ENCODE measurements at places on chromosomes 7 and 10. TPM values are rescaled to one million over a fixed set of nuclear protein-coding genes. Genes with fewer than 3 reads are reported as not detected.

DNA sequence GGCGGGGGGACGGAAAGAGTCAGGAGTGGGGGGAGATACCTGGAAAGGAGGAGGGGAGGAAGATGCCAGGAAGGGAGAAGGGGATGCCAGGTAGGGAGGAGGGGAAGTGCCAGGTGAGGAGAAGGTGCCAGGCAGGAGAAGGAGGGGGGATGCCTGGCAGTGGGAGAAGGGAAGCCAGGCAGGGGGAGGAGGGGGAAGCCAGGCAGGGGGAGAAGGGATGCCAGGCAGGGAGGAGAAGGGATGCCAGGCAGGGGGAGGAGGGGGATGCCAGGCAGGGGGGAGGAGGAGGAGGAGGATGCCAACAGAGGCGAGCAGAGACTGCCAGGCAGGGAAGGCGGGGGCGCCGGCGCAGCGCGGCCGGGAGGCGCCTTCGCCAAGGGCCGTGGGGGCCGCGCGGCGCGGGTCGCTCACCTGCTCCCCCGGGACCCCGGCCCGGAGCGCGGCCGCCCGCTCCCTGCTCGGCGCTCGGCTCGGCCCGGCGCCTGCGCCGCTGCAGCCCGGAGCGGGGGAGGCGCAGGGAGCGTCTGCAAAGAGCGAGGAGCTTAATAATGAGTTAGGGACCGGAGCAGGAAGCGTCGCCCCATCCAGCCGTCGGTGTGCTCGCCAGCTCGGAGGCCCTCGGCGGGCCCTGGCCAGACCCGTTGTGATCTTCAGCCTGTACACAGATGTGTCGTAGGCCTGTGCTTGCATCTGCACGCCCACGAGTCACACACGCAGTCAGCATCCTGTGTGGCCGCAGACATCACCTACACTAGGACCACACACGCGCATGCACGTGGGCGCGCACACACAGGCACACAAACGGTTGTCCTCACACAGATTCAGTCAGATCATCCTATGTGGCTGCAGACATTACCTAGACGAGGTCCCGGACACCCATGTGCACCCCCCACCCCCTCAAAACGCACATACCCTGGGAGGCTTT, 28.4 kb upstream of the SMARCD3 start:
- DNase-seq: peak; percentile 69

- DNase-seq: no peak
Observed at GRCh38 chr7:70259502-70259901, 661.2 kb downstream of the AUTS2 start.

GRCh38 chr10:98167191-98167590, 32.7 kb downstream of the R3HCC1L start:
- no peak for DNase-seq

- peak; percentile 45 for DNase-seq
Observed at GRCh38 chr10:7819121-7819460, 786 bp downstream of the TAF3 start.

DNA sequence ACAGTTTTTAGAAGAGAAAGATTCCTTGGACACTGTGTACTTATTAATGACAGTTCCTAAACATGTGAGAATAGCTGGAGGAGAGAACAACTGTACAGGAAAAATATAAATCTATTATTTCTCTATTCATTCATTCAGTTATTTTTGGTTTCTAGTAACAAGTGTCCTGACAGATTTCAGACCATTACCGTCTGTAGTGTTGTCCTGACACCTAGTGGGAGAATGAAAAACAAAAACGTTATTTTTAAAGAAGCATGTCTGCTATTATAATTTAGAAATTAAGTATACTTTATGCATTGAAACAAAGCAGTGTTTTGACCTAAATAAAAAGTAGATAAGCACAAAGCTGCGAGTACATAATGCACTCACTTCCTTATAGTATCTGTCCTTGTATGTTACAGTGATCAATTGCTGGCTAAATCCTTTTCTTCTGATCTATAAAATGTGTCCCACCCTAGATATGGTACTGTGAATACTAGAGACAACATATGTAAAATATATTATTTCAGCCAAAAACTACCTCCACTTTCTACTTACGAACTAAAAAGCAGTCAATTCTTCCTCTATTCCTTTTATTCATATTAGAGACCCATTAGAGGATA, 575.6 kb downstream of the ARL4A start:
- DNase-seq: peak; percentile 28

DNA sequence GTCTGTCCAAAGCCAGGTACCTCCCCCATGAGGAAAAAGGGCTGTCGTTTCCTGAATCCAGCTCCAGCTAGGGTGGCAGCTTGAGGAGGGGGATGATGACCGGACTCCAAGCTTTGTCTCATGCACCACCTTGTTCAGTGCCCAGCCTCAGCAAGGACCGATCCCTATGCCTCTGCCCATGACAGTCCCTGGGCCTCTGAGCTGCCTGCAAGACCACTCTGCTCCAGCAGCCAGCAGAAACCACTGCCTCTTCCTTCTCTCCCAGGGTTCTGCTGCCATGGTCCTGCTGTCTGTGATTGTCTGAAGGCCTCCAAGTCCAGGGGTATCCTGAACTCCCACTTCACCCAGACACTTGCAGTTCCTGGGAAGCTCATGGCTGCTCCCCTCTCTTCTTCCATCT, 21.3 kb upstream of the GDF10 start:
- no peak for DNase-seq

The GRID1 gene
- 1.7 TPM for polyA plus RNA-seq

The ITPRID1 gene
- polyA plus RNA-seq: not detected

The GRM8 gene
- 8.3 TPM for polyA plus RNA-seq

The EN2 gene
- 0.17 TPM for polyA plus RNA-seq

The CYP3A4 gene
- polyA plus RNA-seq: 0.36 TPM

The SEPTIN14 gene
- 0.32 TPM for polyA plus RNA-seq

All from renal pelvis (tissue), 12 donors.